ENCODE measurements at places on chromosomes 1 and 21. TPM values are rescaled to one million over a fixed set of nuclear protein-coding genes. Genes with fewer than 3 reads are reported as not detected.

Gene NDUFS2
- 67.2 TPM for total RNA-seq

Gene FCRLB
- total RNA-seq: not detected

DNA sequence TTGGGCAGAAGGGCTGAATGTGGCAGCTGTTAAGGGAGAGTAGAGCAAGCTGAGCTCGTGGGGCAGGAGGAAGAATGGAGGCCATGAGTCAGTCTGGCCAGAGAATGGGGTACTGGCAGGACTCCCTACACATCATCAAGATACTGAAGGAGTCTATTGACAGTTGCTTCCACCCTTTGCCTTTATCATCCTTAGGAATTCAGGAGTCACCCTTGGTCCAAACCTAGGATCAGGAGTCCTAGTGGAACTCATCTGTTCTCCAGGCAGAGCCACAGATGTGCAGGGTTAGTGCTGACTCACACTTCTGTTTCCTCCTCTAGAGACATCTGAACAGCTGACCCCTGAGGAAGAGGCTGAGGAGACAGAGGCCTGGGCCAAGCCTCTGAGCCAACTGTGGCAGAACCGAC, 18.7 kb upstream of the ST3GAL3 start:
- DNase-seq: no peak

DNA sequence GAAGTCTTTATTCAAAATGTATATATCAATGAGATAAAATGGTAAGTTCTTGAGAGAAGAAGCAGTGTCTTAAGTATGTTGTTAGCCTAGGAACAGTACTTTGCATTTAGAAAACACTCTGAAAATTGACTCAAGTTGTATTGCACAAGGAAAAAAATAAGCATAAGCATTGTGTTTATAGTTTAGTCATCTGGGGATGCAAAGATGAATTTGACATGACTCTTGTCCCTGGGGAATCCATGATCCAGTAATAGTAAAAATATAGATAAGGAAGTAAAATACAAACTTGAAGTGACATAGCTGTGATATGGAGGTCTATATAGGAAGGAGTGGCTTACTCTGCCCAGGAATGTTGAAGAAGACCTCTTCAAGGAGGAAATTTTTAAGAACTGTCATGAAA, 185.0 kb upstream of the PTBP2 start:
- no peak for DNase-seq

DNA sequence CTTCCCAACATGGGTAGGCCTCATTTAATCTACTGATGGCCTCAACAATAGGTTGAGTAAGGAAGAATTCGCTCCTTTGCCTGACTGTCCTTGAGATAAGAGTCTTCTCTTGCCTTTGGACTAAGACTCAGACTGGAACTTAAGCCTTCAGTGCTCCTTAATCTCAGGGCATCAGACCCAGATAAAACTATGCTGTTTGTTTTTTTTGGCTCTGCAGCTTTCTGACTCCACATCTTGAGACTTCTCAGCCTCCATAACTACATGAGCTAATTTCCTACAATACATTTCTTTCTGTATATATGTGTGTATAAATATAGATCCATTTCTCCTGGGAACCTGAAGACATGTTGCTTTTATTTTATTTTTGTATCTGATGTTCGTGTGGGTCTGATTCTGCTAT, 1470.7 kb upstream of the PRMT6 start:
- no peak for DNase-seq

Measured in body of pancreas (tissue), 4 donors.